ENCODE measurements at places on chromosomes 16 and 17.

DNA sequence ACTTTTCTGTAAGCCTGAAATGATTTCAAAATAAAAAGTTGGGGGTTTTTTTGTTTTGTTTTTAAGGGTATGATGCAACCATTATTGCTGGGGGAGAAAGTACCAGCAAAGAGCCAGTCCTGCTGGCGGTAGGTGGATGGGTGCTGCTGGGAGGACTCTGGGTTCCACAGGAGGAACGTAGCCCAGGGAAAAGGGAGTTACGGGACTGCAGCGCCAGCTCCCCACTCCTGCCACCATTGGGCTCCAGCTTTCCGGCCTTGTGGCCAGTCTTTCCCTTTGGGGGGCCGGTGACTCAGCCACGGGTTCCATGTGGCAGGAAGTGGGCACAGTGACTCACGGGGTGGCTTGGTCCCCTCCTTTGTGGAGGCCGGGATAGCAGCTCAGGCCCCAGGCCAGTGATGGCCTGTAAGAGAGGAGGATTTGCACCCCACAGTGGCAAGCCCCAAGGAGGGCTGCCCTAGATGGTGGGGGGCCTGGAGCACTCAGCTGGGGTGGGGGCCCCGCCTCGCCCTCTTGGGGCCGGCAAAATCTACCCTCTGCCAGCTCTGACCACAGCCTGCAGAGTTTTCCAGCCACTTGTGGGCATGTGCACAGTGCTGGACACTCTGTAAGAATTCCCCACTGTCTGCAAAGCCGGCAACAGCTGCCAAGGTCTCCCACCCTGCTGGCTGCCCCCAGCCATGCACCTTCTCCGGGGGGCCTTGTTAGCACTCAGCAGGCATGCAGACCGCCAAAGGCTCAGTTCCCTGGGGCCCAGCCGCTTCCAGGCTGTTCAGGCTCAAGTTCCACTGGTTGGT is 30.4 kb downstream of the SOCS3 start:
- DNase-seq: no peak

DNA sequence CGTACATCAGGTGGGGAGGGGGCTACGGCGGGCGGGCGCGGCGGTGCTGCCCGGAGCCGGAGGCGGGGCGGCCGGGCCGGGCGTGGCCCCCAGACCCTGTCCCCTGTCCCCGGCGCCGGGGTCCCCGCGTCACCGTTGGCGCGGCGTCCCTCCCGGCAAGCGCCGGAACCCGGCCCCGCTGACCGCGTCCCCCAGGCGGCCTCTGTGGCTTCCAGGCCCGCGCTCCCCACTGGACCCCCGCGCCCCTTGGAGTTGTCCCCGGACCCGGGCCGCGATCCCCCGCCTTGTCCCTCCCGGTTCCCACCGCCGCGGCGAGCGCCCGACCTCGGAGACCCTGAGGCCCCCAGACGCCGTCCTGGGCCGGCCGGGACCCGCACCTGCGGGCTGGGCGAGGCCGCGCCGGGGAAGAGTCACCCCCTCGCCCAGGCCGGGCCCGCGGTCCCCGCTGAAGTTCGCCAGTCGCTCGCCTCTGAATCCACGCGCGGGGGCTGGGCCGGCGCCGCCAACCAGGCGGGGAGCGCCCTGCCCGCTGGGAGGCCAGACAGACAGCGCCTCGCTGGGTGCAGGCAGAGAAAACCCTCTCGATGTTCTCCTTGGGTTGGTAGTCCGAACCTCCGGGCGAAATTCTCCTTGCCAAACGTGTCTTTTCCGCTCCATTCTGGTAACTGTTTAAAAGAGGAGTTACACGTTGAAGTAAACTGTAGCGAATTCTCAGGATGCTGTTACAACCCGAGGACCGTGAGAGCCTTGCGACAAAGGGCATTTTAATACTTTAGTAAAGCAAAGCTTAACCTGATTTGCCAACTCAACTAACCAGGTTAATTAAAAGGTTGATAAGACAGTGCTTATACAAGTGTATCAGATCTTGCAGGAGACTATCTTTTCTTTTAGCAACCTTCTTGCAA is 761 bp downstream of the GAN start:
- DNase-seq: peak; percentile 64

DNA sequence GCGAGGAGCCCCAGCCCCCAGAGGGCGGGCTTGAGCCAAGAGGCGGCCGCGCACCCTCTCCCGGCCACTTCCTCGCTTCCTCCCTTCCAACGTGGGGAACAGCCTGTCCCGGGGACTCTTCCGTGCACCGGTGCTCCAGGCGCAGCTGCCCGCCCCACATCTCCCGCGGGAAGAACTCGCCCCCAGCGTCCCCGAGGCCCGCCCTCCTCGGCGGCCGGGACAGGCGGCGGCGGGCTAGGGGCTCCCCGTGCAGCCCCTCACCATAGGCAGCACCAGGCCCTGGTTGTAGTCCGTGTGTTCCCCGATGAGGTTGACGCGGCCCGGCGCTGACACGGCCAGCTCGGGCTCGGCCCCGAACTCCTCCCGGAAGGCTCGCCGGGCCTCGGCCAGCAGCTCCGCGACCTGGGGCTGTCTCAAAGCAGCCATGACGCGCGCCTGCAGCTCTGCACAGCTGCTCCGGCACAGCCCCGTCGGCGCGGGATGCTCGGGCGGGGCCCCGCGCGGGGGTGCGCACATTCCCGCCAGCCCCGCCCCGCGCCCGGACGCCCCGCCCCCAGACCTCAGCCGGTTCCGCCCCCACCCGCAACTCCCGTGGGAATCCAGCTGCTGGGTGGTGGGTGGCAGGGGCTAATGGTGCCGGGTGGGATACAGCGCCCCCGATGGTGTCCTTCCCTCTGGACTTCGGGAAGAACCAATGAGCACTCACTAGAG is at the start of gene GALK1:
GALK1 (minus strand) TSS at position 482 of the 711 bp plus-strand sequence; CDS start at position 426, 56 bp downstream.
- peak; percentile 87 for DNase-seq

DNA sequence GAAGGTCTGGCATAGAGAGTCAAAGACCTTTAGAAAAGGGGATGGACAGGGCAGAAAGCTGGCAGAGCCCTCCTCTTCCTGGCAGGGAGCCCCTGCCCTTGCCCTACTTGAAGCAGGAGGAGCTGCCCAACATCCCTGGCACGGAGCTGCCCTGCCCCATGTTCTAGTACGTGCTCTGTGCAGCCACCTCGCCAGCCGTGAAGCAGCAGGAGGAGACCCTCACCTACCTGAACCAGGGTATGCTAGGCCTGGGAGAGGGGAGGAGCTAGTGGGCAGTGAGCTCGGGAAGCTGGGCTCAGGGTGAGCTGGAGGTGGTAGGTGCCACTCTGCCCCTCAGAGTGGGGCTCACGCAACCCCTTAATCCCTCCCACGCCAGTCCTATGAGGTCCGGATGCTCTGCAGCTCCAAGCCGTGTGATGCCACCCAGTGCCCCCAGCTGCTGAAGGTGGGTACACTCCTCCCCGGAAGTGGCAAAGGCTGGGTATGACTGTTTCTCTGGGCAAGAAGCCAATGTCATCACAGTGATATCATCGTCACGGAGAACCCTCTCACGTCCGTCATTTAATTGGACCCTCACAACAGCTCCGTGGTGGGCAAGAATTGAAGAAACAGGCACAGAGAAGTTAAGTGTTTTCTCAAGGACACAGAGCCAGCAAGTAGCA is 12.7 kb upstream of the STAC2 start:
- DNase-seq: no peak

DNA sequence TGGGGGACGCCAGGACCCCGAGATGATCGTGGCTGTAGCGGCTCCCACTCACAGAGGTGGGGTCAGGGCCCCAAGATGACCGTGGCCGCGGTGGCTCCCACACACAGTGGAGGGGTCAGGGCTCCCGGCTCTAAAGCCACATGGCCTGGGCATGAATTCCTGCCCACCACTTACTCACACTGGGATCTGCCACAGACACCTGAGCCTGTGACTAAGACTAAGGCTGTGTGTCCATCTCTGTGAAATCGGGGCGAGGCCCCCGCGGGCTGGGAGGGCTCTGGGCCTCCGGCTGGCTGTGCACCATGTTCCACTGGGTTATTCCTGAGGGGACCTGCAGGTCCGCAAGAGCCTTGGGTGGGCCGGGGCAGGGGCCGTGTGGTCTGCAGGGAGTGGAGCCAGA is 18.5 kb downstream of the ZFPM1 start:
- DNase-seq: no peak

GRCh38 chr17:53942898-53943297 is 120.2 kb downstream of the KIF2B start:
- no peak for DNase-seq

DNA sequence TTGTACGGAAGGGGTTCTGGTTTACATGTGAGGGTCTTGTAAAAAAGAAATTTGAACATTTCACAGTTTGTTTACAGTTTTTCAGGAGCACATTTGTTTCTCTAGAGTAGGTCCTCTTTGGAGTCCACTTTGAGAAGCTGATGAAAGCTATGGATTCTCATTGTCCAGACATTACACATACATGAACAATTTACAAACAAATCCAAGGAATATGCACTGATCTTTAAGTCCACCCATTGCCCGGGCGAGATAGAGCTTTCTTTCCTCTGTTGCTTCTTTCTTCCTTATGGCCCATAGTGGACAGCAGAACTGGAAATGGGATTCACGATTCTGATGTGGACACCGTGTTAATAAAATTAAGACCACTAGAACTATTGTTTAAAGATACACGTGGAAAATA is 1.9 kb downstream of the DCAF7 start:
- no peak for DNase-seq

DNA sequence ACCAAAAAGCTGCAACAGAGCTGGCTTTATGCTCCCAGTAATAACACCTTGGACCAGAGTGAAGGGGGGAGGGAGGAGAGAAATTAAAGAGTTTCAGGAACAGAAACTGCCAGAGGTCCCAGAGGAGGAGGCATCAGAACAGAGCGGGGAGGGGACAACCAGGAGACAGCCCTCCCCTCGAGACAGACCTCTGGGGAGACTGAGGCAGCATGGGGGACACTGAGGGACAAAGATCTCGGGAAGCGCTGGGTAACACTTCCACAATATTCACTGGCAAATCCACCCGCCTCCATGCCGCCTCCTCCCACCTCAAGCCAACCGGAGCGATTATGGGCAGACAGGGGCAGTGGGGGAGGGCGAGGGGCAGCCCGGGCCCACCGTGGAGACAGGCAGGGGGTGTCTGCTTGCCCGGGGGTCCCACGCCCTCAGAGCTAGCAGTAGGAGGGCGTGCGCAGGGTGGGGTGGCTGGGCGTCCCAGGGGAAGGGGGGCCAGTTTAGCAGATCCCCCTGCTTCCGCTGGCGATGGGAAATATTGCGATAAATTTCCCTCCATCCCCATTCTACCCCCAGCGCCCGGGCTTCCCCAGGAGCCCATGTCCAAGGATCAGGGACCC is 1.2 kb downstream of the PCGF2 start:
- no peak for DNase-seq

DNA sequence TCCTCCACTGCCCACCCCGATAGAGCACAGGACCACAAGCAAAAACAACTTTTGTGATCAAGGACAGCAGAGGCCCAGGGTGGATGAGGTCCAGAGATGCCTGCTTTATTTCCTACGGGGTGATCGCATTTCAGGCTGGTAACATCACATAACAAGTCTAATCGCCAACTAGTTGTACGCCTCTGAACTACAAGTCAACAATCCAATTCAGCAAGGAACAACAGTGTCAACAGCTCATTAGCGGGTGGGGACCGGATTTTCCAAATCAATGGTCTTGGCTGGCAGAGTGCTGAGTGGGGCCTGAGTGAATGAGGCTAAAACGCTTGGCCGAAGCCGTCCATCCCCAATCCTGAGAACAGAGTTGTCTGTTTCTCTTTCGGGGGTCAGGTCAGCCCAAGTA is 17.1 kb downstream of the MRM3 start:
- DNase-seq: peak; percentile 28

- no peak for DNase-seq
These were observed 45.4 kb upstream of the MYOCD start for GRCh38 chr17:12620200-12620720.

DNA sequence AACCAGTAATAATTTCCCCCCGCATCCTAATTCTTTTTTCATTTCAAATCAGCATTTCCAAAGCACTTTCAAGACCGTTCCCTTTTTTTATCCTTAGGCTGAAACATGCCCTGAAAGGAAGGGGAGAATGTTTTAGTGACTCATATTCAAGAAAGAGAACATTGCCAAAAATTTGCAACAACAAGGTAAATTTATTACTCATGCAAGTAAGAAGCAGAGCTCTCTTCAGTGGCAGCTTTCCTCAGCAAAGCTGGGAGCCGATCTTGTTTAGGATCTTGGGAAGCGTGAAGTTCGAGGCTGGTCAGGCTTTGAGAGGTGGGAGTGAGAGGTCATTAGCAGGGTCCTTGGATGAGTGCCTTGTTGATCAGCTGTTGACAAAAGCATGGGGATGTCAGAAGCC is 129.5 kb downstream of the PRKCA start:
- no peak for DNase-seq

- DNase-seq: no peak
These were observed 4.9 kb upstream of the FZD2 start for GRCh38 chr17:44552361-44552760.

GRCh38 chr16:82867485-82867884 is 240.7 kb downstream of the CDH13 start:
- DNase-seq: no peak

GRCh38 chr17:43701318-43701743 is 39.6 kb upstream of the MEOX1 start:
- DNase-seq: no peak

DNA sequence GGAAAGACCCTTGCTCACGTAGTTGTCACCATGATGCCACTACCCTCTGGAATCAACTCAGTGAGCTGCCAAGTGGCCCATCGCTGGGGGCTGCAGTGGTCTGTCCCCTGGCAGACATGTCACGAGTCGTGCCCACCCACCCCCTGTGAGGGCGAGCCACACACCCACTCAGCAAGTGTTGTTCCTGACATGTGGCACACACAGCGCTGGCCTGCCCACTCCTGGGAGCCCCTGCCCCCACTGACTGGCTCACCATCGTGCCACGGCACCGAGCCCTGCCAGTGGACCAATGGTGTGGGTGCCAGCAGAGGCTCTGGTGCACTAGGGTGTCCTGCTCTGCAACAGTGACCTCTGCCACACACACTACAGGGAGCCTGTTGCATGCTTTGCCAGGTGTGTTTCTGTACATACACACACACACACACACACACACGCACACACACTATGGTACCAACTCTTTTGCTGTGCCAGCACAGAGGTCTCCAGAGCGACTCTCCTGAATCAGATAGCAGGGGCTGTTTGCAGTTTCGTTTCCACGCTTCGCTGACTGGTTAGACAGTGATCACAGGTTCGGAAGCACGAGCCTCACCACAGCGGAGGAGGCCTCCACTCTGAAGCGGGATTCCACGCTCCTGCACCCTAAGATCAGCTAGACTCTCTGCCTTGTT is 7.7 kb downstream of the RTN4RL1 start:
- no peak for DNase-seq

DNA sequence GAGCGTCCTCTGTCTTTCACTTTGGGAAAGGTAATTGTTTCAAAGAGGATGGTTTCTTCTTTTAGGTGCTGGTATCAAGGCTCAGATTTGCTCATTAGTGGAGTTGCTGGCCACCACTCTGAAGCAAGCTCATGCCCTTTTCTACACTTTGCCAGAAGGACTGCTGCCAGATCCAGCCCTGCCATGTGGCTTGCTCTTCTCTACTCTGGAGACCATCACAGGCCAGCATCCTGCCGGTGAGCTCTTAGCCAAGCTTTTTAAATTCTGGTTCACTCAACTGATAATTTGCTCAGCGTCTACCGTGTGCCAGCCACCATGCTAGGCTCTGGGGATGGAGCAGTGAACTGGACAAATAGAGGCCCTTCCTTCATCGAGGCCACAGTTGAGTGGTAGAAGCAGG is 4.3 kb downstream of the COG1 start:
- DNase-seq: no peak

GRCh38 chr16:69438465-69438864 is 14.0 kb downstream of the CYB5B start:
- DNase-seq: no peak
